ENCODE measurements at places on chromosomes 16 and 17.

- DNase-seq, result no peak
Measured at GRCh38 chr16:19180741-19181140, 12.7 kb downstream of the SYT17 start.

DNA sequence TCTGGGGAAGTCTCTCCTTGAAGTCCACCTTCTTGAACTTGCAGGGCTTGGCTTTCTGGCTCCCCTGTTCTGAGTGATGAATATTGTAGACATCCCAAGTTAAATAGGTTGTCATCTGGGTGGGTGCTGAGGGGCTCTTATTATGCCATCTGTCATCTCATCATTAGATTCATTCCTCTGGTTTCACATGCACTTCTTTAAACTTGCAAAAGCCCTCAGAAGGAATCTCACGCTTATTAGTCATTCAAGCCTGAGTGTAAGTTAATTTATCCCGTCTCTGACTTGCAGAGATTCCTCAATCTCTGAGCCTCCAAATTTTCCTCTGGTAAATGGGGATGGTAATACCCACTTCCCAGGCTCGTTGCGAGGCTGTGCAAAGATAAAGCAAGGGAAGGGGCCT is 5.7 kb downstream of the MGAT5B start:
- DNase-seq, result no peak

DNA sequence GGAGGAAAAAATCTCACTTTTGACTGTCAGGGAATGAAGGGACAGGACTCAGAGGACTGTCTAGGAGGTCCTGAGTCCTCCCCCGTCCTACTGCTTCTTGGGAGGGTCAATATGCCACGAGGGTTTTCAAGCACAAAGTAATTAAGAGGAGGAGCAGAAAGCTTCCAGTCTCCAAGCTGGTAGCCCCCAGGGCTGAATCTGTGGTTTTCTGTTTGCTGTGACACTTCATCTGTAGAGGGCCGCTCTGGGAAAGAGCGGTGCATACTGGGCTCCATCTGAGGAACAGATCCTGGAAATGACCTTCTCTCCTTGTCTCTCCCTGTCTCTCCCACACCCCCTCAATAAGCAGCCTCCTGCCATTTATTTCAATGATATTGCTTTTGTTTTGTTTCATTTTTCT is 180.1 kb upstream of the SDK2 start:
- DNase-seq, result peak; percentile 70

GRCh38 chr17:1515640-1516387 is 598 bp downstream of the INPP5K start:
- peak; percentile 70 for DNase-seq

GRCh38 chr17:75514919-75515495 is 330 bp downstream of the CASKIN2 start:
- no peak for DNase-seq

- no peak for DNase-seq
Measured at GRCh38 chr17:34592002-34592401, 12.6 kb downstream of the TMEM132E start.

GRCh38 chr17:64774888-64775540 is 112.9 kb upstream of the SMURF2 start:
- no peak for DNase-seq

DNA sequence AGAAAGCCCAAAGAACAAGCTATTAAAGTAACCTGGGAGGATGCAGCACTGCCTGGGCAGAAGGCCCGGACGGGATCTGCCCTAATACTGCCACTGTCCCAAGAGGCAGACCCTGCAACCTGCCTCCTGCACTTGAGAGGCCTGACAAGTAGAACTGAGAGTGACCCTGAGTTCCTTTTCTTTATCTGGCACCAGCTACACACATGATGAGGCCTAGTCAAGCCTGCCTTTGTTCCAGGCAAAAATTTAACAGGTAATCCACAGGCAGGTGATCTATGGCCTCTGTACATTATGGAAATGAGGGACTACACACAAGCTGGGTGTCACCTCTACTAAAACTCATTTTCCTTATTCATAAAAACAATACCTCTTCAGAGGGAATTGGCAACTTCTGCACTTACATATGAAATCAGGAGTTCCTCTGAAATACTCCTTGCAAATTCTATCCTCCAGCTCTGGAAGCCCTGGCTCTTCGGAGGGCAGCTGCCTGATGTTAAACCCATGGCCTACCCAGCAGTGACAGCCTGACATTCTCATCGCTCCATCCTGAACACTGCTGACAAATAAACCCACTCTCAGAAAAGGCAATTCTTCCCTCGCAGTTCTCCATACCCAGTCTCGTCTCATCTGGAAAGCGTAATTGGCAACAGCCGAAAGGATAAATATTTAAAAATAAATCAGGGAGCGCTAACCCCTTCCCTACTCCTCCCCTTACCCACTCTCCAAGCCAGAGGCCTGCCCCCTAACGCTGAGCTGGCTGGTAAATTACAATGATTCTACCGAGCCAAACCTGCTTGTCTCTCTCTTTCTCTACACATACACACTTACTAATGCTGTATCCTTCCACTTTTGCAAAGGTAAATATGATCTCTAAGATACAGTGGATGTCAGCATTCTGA is 2.5 kb upstream of the ZFHX3 start:
- peak; percentile 46 for DNase-seq

DNA sequence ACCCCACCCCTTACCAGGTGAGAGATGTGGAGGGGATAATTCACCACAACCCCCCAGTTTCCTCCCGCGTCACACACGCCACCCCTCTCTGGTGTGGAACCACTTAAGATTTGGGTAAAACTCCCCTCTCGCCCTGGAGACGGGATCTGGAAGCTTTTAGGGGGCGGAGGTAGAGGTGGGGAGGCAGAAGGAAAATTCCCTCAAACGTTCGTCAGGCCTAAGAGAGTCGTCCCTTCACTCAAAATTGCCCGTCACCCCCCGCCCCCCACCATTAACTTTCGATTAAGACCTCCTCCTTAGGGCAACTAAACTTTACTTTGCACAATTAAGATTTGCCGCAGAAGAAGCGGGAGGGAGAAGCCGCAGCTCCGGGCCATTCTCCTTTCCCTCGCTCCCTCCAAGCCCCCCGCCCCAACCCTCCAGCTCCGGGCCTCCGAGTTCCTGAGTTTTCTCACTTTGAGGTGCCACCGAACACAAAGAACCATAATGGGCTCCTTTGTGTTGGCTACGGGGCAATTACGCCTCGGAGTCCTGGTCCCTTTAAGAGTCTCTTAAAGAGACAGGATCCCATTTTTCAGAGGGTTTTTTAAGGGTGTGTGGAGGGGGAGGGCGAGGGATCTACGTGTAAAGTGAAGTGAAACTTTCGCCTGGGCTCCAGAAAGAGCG is 985 bp upstream of the FZD2 start:
- peak; percentile 67 for DNase-seq

DNA sequence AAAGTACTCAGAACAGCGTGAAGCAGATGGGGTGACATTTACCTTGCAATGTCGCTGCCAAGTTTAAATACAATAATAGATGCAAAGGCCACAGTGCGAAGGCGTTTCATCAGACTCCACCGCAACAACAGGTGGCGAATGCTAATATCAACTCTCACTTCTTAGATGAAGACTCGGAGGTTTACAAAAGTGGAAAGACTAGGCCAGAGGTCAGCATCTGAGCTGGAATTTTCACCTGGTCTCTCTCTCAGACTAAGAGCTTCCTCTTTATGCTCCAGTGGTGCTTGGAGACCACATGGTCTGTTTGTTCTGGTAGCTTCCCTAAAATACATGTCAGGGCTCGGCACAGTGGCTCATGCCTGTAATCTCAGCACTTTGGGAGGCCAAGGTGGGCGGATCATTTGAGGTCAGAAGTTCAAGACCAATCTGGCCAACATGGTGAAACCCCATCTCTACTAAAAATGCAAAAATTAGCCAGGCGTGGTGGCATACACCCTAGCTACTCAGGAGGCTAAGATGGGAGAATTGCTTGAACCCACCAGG is 169.1 kb downstream of the XYLT1 start:
- no peak for DNase-seq

DNA sequence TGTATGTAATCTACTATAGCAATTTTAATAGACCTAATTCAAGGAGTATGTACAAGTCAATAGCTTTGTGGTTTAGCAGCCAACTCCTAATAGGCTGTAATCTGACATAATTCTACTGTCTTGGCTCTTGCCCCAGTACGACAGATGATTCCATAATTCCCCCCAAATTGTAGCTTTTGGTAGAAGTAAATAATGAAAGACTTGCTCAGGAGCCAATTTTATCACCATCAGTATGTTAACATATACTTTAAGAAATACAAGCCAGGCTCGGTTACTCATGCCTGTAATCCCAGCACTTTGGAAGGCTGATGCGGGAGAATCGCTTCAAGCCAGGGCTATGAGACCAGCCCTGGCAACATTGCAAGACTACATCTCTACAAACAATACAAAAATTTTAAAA is 53.9 kb downstream of the AP2B1 start:
- no peak for DNase-seq

DNA sequence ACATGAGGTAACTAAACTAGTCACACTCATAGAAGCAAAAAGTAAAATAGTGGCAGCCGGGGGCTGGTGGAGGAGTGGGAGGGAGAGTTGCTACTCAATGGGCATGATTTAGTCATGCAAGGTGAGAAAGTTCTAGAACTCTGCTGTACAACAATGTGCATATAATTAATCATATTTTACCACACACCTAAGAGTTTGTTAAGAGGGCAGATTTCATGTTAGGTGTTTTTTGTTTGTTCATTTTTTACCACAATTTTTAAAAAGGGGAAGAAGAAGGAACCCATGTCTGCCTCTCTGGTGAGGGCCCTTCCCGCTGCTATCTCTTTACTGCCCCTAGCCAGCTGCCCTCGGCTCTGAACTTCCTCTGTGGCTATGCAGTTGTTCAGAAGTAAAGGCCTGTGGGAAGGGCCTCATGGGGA is 11.2 kb downstream of the CD300LB start:
- DNase-seq, result no peak

GRCh38 chr17:45431531-45432404 is 902 bp downstream of the ARHGAP27 start:
- DNase-seq, result peak; percentile 92

- DNase-seq, result no peak
Measured at GRCh38 chr17:72477491-72477890, 356.7 kb downstream of the SOX9 start.

All from SK-N-SH (cell line).